Smooth muscle cell of the coronary artery (primary cell): ENCODE measurements at places on chromosomes 13 and 19. TPM values are rescaled to one million over a fixed set of nuclear protein-coding genes. Genes with fewer than 3 reads are reported as not detected.

The RNF6 gene
- total RNA-seq: 35.6 and 41.9 TPM in 2 replicates

The LILRA1 gene
- not detected in 2 replicates for total RNA-seq

The SIGLECL1 gene
- total RNA-seq: not detected in 2 replicates

The PPP1R37 gene
- total RNA-seq: 19.8 and 24.1 TPM in 2 replicates

The PSMC4 gene
- total RNA-seq: 75.2 and 119 TPM in 2 replicates

The PCP2 gene
- not detected in 2 replicates for total RNA-seq

The ZNF226 gene
- 16.3 and 24.9 TPM in 2 replicates for total RNA-seq

The ATP4B gene
- not detected in 2 replicates for total RNA-seq

The KLK15 gene
- total RNA-seq: not detected in 2 replicates

The KLK2 gene
- not detected in 2 replicates for total RNA-seq

The MYO16 gene
- total RNA-seq: not detected in 2 replicates

The SIGLEC6 gene
- not detected in 2 replicates for total RNA-seq

The TMEM59L gene
- 0.23 and 0.98 TPM in 2 replicates for total RNA-seq

The CD22 gene
- total RNA-seq: 0.70 and 0.98 TPM in 2 replicates

The GNG14 gene
- not detected in 2 replicates for total RNA-seq

The NBEA gene
- 3.1 and 3.7 TPM in 2 replicates for total RNA-seq

The DPF1 gene
- total RNA-seq: 1.1 TPM in 1 of 2 replicates, not detected in the other

The FAM216B gene
- not detected in 2 replicates for total RNA-seq

The ZSCAN22 gene
- 2.0 and 2.3 TPM in 2 replicates for total RNA-seq
